T-helper 17 cell (primary cell): ENCODE measurements at places on chromosomes 2 and 18. TPM values are rescaled to one million over a fixed set of nuclear protein-coding genes. Genes with fewer than 3 reads are reported as not detected.
A peak's percentile ranks its signal among the peaks of the same experiment; 100 is the strongest.

DNA sequence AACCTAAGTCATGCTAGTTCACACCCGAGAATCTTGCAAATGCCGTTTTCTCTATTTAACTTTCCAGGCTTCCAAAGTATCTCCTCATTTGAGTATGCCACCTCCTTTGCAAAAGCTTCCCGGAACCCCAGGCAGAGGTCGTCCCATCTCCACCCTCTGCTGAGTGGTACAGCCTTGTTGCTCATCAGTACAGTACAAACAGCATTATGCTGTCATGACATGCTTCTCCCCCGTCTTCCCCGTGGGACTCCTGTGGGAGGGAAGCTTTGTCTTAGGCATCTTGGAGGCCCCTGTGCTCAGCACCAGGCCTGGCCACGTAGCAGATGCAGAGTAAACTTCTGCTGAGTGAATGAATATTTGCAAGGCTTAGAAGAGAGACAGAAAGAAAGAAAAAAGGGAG is 102.7 kb downstream of the CDCA7 start:
- DNase-seq: no peak

GRCh38 chr2:160658851-160659250 is 165.2 kb upstream of the RBMS1 start:
- DNase-seq: no peak

DNA sequence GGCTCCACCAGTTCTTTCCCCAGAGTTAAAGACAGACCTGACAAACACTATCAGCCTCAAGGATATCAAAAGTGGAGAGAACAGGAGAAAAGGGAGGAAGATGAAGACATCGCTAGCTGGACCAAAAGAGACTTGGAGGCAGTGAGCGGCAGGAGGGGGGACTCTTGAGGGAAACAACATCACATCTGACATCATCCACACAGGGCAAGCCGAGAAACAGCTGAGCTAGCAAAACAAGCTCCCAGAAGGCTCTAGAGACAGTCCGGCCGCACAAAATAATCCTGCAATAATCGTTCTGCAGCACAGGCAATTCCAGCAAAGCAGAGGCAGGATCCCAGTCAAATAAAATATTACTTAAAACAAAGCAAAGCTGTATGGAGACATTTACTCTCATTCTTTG is 239.8 kb downstream of the EN1 start:
- DNase-seq: no peak

DNA sequence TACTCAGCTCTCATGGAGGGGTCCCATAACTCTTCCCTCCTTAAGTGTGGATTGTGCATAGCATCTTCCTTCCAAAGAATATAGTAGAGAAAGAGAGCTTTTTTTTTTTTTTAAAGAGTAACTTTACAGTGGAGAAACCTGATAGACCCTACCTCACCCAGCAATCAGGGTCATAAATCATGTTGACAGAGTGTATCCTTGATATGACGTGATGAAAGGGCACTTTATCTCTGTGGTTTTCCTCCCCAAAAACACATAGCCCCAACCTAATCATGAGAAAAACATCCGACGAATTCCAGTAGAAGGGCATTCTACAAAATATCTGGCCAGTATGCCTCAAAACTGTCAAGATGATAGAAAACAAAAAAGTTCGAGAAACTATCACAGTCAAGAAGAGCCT is 29.5 kb upstream of the MEIS1 start:
- no peak for DNase-seq

DNA sequence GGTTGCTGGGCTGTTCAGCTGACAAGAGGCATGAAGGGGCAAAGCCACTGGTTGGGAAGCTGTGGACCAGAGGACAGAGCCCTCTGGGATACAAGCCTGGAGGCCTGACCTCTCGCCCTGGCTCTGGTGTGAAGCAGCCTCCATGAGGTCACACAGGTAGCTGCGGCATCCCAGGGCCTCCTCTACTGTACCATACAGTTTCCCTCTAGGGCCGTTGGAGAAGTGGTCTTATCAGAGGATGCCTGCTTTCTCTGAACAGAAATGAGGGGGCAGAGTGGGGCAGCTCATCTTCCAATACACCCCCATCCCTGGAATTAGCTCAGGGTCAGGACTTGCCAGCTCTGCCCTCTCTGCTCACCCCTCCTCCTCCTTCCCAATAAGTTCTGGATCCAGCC is 135.1 kb upstream of the SMAD2 start:
- DNase-seq: no peak

GRCh38 chr18:25237571-25238267 is 114.2 kb downstream of the ZNF521 start:
- no peak for DNase-seq

- DNase-seq: no peak
These were observed 250.4 kb upstream of the STON1 start for GRCh38 chr2:48279344-48280090.

GRCh38 chr18:77108001-77108692 is 24.4 kb downstream of the MBP start:
- DNase-seq: no peak

DNA sequence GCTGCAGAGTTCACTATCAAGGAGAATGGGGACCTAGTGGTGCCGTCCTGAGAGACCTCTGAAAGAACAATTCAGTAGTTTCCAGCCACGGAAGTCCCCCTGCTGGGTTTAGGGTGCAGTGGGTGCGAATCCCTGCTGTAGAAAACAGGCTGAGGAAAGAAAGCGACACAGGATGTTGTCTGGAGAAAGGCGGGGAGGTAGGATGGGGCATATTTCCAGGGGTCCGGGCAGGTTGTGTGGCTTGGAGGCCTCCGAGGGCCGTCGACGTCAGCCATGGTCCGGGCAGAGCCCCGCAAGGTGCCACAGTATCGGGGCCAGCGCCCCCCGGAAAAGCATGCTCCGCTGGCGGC is 807 bp upstream of the CREB1 start:
- DNase-seq: peak; percentile 53

DNA sequence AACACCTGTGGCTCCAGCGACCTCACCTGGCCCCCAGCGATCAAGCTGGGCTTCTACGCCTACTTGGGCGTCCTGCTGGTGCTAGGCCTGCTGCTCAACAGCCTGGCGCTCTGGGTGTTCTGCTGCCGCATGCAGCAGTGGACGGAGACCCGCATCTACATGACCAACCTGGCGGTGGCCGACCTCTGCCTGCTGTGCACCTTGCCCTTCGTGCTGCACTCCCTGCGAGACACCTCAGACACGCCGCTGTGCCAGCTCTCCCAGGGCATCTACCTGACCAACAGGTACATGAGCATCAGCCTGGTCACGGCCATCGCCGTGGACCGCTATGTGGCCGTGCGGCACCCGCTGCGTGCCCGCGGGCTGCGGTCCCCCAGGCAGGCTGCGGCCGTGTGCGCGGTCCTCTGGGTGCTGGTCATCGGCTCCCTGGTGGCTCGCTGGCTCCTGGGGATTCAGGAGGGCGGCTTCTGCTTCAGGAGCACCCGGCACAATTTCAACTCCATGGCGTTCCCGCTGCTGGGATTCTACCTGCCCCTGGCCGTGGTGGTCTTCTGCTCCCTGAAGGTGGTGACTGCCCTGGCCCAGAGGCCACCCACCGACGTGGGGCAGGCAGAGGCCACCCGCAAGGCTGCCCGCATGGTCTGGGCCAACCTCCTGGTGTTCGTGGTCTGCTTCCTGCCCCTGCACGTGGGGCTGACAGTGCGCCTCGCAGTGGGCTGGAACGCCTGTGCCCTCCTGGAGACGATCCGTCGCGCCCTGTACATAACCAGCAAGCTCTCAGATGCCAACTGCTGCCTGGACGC is 4.9 kb downstream of the GPR35 start:
- DNase-seq: no peak

DNA sequence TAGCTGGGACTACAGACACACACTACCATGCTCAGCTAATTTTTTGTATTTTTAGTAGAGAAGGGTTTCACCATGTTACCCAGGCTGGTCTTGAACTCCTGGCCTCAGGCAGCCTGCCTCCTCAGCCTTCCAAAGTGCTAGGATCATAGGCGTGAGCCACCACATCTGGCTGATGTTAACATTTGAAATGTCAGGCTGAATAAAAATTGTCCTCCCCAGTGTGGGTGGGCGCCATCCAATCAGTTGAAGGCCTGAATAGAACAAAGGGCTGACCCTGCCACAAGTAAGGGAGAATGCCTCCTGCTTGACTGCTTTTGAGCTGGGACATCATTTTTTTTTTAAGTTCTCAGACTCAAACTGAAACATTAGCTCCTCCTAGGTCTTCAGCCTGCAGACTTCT is 21.0 kb upstream of the RHOB start:
- no peak for DNase-seq

DNA sequence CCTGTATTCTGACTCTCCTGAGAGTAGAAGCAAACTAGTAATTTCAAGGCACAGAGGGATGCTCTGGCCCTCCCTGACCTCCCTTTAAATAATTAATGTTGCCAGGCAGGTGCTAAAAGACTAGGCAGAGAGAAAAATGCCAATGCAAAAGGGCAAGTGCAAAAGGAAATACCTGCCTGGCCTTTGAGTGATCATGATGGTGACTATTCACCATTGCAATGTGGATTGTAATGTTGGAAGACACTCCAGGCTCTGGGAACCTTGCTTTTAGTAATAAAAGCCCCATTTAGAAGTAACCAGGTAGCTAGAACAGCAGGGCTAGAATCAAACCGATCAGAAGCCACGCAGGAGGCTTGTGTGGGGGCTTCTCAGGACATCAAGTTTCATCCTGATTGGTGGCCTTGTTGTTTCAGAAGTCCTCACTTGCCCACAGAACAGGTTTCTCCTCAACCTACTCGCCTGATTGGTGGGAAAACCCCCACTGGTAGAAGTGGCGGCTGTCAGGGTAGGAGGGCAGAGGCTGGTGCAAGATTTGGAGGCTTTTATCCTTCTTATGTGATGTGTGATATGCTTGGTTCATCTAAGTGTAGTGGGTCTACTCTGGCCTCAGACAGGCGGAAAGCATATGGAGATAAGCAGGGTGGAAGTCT is 16.0 kb upstream of the CHRNA1 start:
- DNase-seq: no peak

GRCh38 chr2:191687867-191688266 is 9.9 kb downstream of the NABP1 start:
- DNase-seq: no peak

- DNase-seq: no peak
These were observed 26.9 kb downstream of the CENPO start for GRCh38 chr2:24820175-24820513.

DNA sequence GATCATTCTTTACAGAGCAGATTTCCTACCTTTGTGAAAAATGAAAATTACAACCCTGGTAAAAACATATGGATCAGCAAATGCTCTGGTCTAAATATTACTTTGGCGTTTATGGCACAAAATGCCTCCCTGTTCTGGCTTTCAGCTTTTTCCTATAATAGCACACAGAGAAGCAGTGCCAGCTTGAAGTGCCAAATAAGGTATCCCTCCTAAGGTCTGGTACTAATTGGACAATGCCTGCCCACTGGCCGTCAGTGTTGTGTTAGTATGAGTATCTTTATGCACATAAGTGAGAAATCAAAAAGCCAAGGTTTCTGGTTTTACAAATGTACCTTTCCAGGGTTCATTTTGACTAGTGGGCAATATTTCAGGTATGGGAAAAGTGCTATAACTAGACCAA is 1293.7 kb upstream of the FAM98A start:
- DNase-seq: no peak

GRCh38 chr18:50469380-50469781 is 90.5 kb upstream of the MAPK4 start:
- DNase-seq: no peak

DNA sequence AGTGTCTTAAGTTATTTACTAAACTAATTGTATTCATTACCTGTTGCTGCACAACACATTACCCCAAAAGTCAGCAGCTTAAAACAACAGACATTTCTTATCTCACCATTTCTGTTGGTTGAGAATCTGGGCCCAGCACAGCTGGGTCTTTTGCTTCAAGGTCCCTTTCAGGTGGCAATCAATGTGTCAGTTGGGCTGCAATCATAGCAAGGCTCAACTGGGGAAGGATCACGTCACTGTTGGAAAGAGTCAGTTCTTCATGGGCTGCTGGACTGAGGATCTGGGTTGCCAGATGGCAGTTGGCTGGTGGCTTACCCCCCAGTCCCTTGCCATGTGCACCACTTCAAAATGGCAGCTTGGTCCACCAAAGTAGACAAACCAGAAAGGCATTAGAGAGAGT is 261.2 kb downstream of the SUCLG1 start:
- DNase-seq: no peak

DNA sequence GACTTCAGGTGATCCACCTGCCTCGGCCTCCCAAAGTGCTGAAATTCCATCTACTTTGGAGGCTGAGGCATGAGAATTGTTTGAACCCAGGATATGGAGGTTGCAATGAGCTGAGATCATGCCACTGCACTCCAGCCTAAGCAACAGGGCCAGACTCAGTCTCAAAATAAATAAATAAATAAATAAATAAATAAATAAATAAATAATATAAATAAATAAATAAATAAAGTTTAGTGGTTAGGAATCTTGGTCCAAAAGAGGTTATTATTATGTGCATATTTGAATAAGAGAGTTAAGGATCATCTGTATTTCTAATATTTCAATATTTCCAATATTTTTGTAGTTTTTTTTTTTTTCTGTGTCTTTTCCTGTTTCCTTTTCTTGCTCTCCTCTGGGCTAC is 90.8 kb downstream of the HS6ST1 start:
- DNase-seq: no peak

GRCh38 chr2:239465017-239466001 is 64.5 kb upstream of the HDAC4 start:
- no peak for DNase-seq

GRCh38 chr18:2826581-2826980 is 20.2 kb upstream of the EMILIN2 start:
- DNase-seq: no peak

GRCh38 chr18:12589448-12589847 is 68.5 kb downstream of the SPIRE1 start:
- no peak for DNase-seq

DNA sequence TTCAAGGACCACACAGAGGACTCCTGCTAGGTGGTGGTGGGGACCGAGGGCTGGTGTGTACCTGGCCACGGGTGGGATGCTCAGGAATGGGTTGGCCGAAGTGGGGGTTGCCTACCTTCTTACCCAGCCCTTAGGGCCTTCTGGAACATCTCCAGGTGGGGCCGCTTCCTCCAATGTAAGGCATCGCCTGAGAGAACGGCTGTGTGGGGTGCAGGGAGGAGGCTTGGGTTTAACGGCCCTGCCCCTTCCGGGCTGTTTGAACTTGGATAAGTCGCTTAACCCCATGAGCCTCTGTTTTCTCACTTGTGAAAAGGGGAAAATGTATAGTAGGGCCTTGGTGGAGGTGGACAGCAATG is 35.0 kb downstream of the EMILIN2 start:
- no peak for DNase-seq

DSG3 gene
- total RNA-seq: not detected

DSC1 gene
- 0.16 TPM for total RNA-seq

TMEM214 gene
- 42.4 TPM for total RNA-seq

TMEM237 gene
- 5.4 TPM for total RNA-seq

POTEI gene
- not detected for total RNA-seq

TDRD15 gene
- total RNA-seq: 0.13 TPM

ASB18 gene
- not detected for total RNA-seq

PPP4R1 gene
- 54.1 TPM for total RNA-seq

VSNL1 gene
- not detected for total RNA-seq

SMC6 gene
- 14.4 TPM for total RNA-seq

TOGARAM2 gene
- total RNA-seq: 4.2 TPM

ZNF521 gene
- total RNA-seq: not detected

GPBAR1 gene
- 1.5 TPM for total RNA-seq

MAP3K19 gene
- total RNA-seq: not detected

ICOS gene
- 122 TPM for total RNA-seq
